ENCODE measurements at places on chromosomes 5 and 9.

DNA sequence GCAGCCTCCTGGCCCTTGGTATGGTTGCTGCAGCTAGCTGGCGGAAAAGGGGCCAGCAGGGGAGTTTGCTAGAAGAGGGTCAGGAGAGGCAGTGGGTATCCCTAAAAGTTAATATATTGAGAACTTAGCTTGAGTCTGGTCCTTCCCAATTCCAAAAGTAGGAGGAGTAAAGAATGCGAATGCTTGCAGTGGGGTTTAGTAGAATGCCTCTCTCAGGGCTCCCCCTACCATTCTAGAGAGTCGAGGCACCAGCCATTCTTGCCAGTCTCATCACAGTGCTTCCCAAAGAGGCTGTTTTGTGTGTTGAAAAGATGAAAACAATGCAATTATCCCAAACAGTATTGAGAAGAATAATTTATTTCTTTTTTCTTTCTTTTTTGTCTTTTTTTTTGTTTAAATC, 26.4 kb downstream of the TTC39B start:
- no peak for DNase-seq

- DNase-seq, result no peak
Measured at GRCh38 chr5:77251921-77252320, 41.4 kb downstream of the PDE8B start.

- DNase-seq, result peak; percentile 18
Measured at GRCh38 chr5:1540831-1541701, 17.3 kb upstream of the LPCAT1 start.

- DNase-seq, result no peak
Measured at GRCh38 chr5:156918311-156918845, 44.6 kb downstream of the TIMD4 start.

GRCh38 chr9:105128908-105129600, 115.4 kb upstream of the SLC44A1 start:
- DNase-seq, result no peak

- no peak for DNase-seq
Measured at GRCh38 chr9:33244137-33244784, 4.3 kb downstream of the SPINK4 start.

DNA sequence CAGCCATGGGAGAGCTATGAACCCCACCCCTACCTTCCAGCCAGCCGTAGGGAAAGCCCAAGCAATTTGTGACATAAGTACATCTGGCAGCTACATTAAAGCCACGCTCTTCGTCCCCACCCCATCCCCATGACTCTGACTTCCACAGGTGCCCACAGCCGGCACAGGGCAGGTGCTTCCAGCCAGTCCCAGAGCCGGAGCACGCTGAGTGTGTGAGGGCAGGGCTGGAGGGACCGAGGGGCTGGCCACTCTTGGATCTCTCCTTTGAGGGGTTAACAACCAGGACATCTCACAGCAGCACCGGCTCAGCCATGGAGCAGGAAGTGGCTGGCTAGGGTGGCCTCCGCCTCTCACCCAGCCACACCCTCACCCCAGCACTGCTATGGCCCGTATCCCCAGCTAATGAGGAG, 2.4 kb upstream of the FAM78A start:
- no peak for DNase-seq

GRCh38 chr5:165477546-165477945, 1972.1 kb downstream of the MAT2B start:
- DNase-seq, result no peak

DNA sequence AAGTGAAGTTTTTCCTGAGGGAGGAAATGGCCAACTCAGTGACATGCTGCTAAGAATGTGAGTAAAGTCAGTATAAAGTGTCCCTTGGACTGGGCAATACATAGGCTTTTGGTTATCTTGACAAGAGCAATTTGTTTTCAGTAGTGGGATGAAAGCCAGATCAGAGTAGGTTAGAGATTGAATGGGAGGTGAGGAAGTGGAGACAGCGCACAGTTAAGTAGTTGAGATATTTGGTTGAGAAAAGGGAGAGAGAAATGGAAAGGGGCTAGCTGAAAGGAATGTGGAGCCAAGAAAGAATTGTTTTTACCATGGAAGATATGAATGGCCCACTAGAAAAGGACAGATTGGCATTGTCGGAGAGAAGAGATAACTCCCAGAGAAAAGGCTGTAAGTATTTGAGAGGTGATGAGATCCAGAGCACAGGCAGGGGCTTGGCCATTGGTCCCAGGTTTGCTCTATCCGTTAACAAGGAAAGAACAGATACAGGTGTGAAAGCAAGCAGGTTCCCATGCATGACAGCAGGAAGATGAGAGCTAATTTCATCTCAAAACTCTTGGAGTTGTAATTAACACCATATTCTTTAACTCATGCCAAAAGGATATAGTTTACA, 392.0 kb downstream of the NR2F1-AS1 start:
- DNase-seq, result no peak

- DNase-seq, result no peak
Measured at GRCh38 chr5:106399391-106399790, 1271.3 kb downstream of the EFNA5 start.

DNA sequence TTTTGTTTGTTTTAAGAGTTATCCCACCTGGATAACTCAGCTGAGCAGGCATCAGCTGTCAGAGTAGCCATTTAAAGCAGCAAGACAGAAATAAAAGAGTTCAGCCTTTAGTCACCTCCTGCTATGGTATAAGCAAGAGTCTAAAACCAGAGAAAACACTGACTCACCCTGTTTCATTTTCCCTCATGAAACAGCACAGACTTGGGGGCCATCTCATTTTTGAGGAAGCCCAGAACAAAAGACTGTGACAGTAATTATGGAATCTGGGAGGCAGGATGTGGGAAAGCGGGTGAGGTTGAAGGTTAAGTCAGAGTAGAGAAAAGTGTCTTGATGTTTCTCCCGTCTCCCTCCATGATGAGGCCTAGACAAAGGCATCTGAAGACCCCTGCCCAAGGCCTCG, 90.2 kb upstream of the FAM174A start:
- DNase-seq, result no peak

DNA sequence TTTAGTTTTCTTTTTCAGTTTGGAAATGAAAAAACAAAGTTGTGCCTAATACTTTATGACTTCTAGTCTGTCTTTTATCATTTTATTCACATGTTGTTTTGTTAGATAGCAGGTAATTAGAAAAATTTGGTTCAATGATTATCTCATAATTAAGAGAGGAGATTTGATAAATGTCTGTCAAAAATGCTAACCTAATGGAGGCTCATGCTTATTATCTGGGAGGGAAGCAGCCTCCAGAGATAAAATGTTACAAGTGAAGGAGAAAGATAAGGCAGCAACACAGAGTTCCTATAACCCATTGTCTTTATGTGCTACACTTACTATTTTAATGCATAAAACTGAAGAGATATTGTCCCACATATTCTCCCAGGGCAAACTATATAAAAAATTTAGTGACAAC, 53.5 kb downstream of the SLC27A6 start:
- no peak for DNase-seq

DNA sequence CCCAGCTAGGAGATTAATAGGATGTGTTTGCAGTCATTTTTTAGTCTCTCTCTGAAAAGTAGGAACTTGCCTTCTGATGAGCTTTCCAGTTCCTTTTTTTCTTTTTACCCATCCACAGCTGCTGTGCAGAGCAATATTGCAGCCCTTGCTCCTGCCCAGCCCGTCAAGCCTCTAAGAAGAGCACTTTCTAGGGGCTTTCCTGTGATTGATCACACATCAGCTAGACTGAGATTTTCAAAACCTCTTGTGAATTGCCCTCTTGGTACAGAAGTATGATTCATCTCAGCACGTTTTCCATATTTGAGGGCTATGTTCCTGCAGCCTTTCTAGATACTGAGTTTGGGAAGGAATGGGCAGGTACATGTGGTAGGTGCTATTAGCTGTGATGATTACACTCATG, 93.9 kb downstream of the GALNT10 start:
- DNase-seq, result no peak

DNA sequence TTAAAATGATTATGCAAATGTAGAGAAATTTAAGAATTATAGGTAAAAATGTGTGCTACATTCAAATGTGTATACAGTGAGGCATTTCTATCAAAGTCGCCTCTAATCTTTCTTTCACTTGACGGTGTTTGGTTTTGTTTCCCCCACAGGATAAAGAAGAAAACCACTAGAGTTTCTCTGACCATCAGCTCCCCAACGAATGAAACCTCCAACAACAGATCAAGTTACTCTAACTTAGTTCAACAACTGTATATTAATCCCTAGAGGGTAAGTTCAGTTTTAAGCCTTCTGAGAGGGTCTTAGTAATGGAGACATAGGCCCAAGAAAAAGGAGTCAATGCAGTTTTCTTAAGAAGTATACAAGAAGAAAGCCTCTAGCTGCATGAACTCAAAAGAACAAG, 11.5 kb upstream of the MYOT start:
- DNase-seq, result no peak

DNA sequence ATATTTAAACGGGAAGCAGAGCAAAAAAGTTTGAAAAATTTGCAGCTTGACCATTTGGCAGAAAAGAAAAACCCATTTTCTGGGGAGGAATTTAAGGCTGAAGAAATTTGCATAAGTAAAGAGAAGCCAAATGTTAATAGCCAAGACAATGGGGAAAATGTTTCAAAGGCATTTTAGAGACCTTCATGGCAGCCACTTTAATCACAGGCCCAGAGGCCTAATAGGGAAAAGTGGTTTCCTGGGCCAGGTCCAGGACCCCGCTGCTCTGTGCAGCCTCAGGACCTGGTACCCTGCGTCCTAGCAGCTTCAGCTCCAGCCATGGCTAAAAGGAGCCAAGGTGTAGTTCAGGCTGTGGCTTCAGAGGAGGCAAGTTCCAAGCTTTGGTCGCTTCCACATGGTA, 507.3 kb downstream of the SLCO4C1 start:
- DNase-seq, result no peak

- DNase-seq, result no peak
Measured at GRCh38 chr9:123239726-123240125, 28.7 kb downstream of the STRBP start.

GRCh38 chr9:124479371-124479770, 27.8 kb downstream of the NR5A1 start:
- no peak for DNase-seq
